ENCODE measurements at places on chromosomes 5 and 9.
A peak's percentile ranks its signal among the peaks of the same experiment; 100 is the strongest.

DNA sequence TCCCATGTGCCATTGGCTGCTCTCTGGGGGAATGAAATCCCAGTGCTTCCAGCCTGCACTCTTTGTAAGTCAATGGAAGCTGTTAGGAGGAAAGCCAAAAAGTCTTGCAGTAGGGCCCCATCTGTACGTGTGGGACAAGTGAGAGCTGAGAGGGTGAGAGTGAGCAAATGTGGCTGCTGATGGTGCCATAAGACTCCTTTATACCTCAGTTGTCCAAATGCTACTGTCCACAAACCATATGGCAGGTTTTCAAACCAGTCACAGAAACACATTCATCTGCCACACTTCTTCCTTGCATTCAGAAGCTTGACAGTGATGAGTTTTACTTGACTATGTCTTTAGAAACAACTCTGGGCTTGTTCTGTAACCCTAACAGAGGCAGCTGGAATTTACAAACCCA lies 543.8 kb downstream of the CSNK1G3 start:
- H3K27ac ChIP-seq = no peak overlapping the region
- H3K36me3 ChIP-seq = no peaks in the 10 kb centered on the region
- no peaks in the 10 kb centered on the region for H3K27me3 ChIP-seq
- H3K4me1 ChIP-seq = peaks cover 11% of the 10 kb centered on the region

DNA sequence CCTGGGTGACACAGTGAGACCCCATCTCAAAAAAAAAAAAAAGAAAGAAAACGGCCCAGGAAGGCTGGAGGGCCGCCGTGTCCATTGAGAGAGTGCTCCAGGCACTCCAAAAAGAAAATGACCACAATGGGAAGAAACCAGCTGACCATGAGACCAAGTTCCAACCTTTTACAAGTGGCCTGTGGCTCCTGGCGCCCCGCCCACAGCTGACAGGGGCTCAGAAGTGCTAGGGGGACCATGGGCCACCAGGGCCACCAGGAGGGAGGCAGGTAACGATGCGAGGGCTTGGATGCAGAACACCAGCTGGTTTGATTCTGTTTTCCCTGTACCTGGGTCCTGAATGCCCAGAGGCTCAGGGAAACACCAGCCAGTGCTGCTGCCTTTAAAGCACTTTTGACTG lies 34.6 kb downstream of the FXN start:
- H3K4me3 ChIP-seq = no peak overlapping the region
- no peaks in the 10 kb centered on the region for H3K4me1 ChIP-seq
- DNase-seq = no peak
- H3K27ac ChIP-seq = no peak overlapping the region

GRCh38 chr5:64308135-64308534 lies 142.5 kb downstream of the RNF180 start:
- H3K4me1 ChIP-seq = no peaks in the 10 kb centered on the region
- no peak overlapping the region for H3K4me3 ChIP-seq
- no peak for DNase-seq
- no peaks in the 10 kb centered on the region for H3K27me3 ChIP-seq
- H3K36me3 ChIP-seq = no peaks in the 10 kb centered on the region

DNA sequence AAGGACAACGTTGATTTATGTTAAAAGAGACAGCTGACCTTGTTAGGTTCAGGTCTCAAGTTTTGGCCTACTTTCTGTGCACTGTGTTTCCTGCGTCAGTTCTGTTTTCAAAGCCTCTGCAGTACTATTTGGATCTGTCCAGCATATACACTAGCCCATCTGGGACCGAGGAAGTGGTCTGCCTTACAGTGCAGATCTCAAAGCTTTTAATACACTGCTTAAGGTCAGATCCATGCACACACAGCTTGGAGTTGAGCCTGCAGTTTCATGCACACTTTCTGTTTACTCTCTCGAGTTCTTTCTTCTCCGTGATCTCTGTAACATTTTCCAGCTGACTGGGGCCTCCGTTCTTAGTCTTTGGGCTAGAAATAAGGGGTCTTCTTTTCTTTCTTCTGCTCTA lies 24.1 kb downstream of the CARTPT start:
- no peaks in the 10 kb centered on the region for H3K36me3 ChIP-seq
- H3K27me3 ChIP-seq = no peaks in the 10 kb centered on the region
- no peak for DNase-seq
- no peaks in the 10 kb centered on the region for H3K4me1 ChIP-seq
- no peak overlapping the region for H3K4me3 ChIP-seq

DNA sequence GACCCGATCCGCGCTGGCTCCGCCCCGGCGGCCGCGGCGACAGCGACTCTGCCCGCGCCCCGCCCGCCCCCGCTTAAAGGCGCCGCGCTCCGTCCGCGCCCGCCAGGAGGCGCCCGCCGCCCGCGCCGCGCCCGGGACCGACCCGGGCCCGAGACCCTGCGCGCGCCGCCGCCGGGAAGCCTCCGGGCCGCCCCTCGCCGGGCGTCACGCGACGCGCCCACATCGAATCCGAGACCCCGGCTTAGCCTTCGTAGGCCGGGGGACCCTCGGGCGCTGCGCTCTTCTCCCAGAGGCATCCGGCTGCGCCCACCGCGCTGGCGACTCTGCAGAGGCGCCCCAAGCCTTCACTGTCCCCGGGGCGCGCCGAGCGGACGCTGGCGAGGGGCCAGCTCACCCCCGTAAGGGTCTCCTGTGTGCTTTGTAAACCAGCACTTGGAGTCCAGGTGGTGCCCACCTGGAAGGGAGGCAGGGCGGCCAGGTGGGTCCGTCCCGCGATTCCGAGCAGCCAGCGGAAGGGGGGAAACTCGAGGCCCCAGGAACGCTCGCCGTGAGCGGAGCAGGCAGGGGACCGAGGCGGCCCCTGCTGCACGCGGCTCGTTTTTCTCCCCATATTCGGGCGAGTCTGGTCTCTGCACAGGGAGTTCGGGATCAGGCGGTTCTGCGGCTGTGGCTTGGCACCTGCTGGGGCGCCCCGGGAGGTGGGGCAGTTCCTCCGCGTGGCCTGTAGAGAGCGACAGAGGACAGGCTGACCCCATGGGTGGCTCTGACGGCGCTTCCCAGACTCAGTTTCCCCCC lies 423 bp upstream of the ABCA2 start:
- H3K36me3 ChIP-seq = no peaks in the 10 kb centered on the region
- H3K27me3 ChIP-seq = no peaks in the 10 kb centered on the region
- peak; percentile 66 for DNase-seq

DNA sequence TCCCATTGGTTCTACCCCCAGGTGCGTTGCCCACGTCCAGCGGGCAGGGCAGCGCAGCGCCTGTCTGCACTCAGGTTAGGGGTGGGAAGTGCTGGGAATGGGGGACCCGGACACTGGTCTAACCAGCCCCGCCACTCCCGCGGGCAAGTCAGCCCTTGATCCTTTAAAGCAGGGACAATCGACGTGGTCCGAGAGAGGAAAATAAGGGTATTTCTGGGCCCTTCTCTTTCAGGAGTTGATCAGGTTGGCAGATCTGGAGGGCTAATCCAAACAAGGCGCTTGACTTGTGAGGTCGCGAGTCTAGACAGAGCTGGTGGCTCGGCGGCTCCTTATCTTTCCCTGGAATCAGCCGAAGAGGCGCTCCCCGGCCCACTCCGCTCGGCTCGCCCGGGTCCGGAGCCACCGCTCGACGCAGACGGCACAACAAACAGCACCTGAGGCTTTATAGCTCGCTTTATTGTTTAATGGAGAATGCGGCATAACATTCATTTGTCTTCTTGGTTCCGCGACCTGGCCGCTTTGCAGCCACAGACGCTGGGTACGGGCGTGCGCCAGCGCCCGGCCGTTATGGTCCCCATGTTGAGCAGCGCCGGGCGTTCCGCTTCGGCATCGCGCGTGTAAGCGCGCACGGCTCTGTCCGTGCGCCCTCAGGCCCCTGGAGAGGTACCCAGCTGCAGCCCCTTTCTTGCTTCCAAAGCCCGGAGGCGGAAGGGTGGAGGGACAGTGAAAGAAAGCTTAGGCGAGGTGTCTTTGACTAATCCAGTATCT lies 15.8 kb downstream of the ISL1 start:
- H3K27me3 ChIP-seq = no peaks in the 10 kb centered on the region
- no peaks in the 10 kb centered on the region for H3K4me1 ChIP-seq
- H3K4me3 ChIP-seq = no peak overlapping the region
- no peak overlapping the region for H3K27ac ChIP-seq
- no peaks in the 10 kb centered on the region for H3K36me3 ChIP-seq

- no peak overlapping the region for H3K27ac ChIP-seq
- DNase-seq = no peak
- no peaks in the 10 kb centered on the region for H3K36me3 ChIP-seq
- no peaks in the 10 kb centered on the region for H3K4me1 ChIP-seq
- no peak overlapping the region for H3K4me3 ChIP-seq
These were observed 102.0 kb upstream of the TSLP start for GRCh38 chr5:110969502-110969901.

- no peak overlapping the region for H3K27ac ChIP-seq
- DNase-seq = no peak
- H3K36me3 ChIP-seq = no peaks in the 10 kb centered on the region
These were observed 302.4 kb downstream of the NR3C1 start for GRCh38 chr5:143101121-143101520.

GRCh38 chr9:27750566-27750965 lies 177.3 kb upstream of the C9orf72 start:
- no peak overlapping the region for H3K27ac ChIP-seq
- no peaks in the 10 kb centered on the region for H3K4me1 ChIP-seq
- no peak overlapping the region for H3K4me3 ChIP-seq
- H3K36me3 ChIP-seq = no peaks in the 10 kb centered on the region
- DNase-seq = no peak

GRCh38 chr5:135400866-135401265 lies 1.8 kb upstream of the MACROH2A1 start:
- no peak overlapping the region for H3K4me3 ChIP-seq
- DNase-seq = no peak
- no peaks in the 10 kb centered on the region for H3K27me3 ChIP-seq
- peaks cover 24% of the 10 kb centered on the region for H3K36me3 ChIP-seq

DNA sequence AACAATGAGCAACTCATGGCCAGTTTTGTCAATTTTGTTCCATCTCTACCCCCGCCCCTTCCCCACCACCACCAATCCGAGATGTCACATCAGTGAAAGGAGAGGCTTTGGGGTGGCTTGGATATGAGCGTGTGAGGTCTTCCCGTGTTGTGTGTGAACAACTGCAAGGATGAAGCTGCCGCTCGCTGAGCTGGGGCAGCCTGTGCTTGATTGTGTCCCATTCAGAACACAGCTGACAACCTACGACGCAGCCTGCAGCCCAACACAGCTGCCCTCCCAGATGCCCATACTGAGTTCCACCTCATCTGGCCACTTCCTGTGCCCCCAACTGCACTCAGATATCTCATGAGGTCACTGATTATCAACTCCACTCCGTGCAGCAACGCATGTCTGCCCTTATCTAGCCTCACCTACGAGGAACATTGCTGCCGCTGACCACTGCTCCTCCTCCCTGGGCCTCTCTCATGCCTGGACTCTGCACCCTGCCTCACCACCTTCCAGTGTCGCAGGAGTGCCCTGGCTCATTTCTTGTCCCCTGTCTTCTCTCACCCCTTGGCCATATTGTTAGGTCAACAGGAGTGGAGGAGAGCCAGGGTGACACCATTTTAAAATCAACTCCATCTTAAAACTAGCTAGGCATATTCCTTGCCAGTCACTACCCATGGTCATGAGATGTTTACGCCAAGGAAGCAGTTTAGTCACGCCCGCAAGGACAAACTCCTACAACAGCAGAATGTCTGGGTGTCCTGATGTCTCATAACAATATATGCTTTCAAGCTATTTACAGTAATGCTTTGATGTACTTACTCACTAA lies 7.3 kb upstream of the IL4 start:
- no peak overlapping the region for H3K4me3 ChIP-seq
- no peaks in the 10 kb centered on the region for H3K27me3 ChIP-seq
- no peaks in the 10 kb centered on the region for H3K36me3 ChIP-seq
- no peak for DNase-seq
- H3K27ac ChIP-seq = no peak overlapping the region

- no peaks in the 10 kb centered on the region for H3K27me3 ChIP-seq
- H3K27ac ChIP-seq = no peak overlapping the region
- no peak overlapping the region for H3K4me3 ChIP-seq
- no peak for DNase-seq
- H3K36me3 ChIP-seq = no peaks in the 10 kb centered on the region
These were observed 12.0 kb upstream of the SVEP1 start for GRCh38 chr9:110591526-110591925.

- H3K36me3 ChIP-seq = no peaks in the 10 kb centered on the region
- DNase-seq = no peak
- no peak overlapping the region for H3K4me3 ChIP-seq
- H3K27me3 ChIP-seq = no peaks in the 10 kb centered on the region
- no peak overlapping the region for H3K27ac ChIP-seq
These were observed 893.5 kb upstream of the NUDT12 start for GRCh38 chr5:104456122-104456521.

- H3K36me3 ChIP-seq = no peaks in the 10 kb centered on the region
- H3K27me3 ChIP-seq = peaks cover 3% of the 10 kb centered on the region
- H3K27ac ChIP-seq = no peak overlapping the region
- DNase-seq = no peak
- no peak overlapping the region for H3K4me3 ChIP-seq
- no peaks in the 10 kb centered on the region for H3K4me1 ChIP-seq
These were observed 470 bp upstream of the SLC22A5 start for GRCh38 chr5:132369007-132369473.

DNA sequence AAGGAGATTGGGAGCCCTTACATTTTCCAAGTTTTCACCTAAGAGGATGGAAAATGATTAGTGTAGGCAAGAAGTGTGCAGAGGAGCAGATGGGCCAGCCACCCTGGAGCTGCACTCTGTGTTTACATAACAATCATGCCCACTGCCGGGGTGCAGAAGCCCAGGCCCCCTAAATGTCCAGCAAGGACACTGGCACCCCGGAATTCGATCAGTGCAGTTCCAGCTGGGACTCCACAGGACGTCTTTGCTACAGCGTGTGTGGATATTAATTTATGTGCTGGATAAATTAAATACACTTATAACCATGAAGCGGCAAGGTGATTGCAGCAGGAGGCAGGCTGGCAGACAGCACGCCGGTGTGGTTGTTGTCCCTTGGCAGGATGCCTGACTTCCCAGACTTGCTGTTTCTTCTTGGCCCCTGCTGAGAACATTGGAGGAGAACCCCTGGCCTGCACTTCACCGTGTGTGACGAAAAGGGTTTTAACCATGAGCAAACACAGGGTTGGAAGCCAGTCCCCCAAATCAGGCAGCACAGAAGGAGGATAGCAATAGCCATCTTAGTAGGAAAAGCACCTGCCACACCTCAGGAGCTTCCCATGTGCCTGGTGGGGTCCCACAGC lies 73.7 kb downstream of the GADD45G start:
- no peak for DNase-seq
- peaks cover 11% of the 10 kb centered on the region for H3K4me1 ChIP-seq

GRCh38 chr9:70069704-70070103 lies 26.1 kb downstream of the MAMDC2 start:
- no peaks in the 10 kb centered on the region for H3K4me1 ChIP-seq
- DNase-seq = no peak
- H3K36me3 ChIP-seq = no peaks in the 10 kb centered on the region
- no peak overlapping the region for H3K4me3 ChIP-seq

GRCh38 chr9:16033253-16033652 lies 480.4 kb downstream of the CCDC171 start:
- no peaks in the 10 kb centered on the region for H3K27me3 ChIP-seq
- DNase-seq = no peak
- no peak overlapping the region for H3K27ac ChIP-seq
- H3K4me1 ChIP-seq = peaks cover 44% of the 10 kb centered on the region
- H3K4me3 ChIP-seq = no peak overlapping the region
- H3K36me3 ChIP-seq = no peaks in the 10 kb centered on the region

GRCh38 chr9:129102791-129103594 lies 7.6 kb downstream of the CRAT start:
- H3K27ac ChIP-seq = no peak overlapping the region
- H3K4me3 ChIP-seq = no peak overlapping the region
- no peaks in the 10 kb centered on the region for H3K4me1 ChIP-seq
- no peaks in the 10 kb centered on the region for H3K27me3 ChIP-seq
